ENCODE measurements at places on chromosomes 1 and 21.

DNA sequence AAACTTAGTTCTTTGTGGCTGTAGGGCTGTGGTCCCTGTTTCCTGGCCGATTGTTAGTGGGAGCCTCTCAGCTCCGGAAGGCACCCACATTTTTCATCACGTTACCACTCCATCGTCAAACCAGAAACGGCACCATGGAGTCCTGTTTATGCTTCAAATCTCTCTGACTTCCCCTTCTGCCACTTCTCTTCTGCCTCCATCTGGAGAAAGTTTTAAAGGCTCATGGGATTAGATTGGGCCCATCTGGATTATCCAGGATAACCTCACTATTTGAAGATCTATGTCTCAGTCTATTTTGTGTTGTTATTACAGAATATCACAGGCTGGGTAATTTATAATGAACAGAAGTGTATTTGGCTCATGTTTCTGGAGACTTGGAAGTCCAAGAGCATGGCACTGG is 19.3 kb upstream of the IL22RA1 start:
- no peak for DNase-seq

DNA sequence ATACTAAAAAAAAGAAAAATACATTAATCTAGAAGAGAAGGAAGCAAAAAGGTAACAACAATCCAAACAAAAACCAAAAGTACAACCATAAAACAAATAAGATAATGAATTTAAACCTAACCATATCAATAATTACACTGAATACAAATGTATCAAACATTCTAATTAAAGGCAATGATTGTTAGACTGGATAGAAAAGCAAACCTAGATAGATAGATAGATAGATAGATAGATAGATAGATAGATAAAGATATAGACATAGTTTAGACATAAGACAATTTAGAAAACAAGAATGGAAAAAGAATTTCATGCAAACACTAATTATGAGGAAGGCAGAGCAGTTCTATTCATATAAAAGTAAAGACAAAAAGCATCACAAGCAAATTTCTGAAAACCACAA is 24.9 kb downstream of the DENND1B start:
- DNase-seq, result no peak

DNA sequence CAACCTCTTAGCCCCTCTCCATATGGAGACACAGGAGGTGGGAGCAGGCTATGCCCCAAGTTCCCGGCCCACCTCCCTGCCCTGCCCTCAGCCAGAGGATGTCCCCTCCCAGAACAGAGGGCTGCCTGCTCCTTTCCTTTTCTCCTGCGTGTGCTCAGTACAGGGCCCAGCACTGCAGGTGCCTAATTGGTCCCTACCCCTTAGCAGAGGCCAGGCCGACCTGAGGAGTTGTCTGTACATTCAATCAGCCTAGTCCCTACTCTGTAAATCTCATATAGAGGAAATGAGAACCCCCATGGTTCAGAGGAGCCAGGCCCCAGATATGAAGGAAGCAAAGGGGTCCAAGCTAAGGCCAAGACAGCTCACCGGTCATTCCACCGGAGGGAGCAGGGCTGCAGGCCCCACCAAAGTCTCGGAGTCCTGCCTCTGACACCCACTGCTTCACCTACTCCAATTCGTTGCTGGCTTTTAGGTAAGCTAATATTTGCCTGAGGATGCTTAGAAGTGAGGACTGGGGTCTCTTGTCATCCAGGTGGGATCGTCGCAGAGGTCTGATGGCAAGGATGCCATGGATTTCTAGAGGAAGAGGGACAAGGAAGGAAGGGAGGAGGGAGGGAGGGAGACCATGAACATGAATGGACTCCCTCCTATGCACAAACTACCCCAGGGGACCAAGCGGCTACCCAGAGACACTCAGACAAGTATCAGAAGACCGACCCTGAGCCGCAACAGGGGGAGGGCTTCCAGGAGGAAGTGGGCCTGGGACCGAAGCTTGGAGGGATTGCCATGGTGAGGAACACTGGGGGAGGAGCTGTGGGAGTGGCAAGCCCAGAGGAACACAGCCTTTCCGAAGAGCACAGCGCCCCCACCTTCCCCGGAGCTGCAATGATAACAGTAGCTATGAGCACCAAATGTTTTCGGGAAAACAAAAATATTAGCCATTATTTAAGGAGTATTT is 30.4 kb upstream of the FOXO6 start:
- DNase-seq, result no peak

GRCh38 chr21:32496568-32496967 is 84.1 kb downstream of the EVA1C start:
- no peak for DNase-seq

DNA sequence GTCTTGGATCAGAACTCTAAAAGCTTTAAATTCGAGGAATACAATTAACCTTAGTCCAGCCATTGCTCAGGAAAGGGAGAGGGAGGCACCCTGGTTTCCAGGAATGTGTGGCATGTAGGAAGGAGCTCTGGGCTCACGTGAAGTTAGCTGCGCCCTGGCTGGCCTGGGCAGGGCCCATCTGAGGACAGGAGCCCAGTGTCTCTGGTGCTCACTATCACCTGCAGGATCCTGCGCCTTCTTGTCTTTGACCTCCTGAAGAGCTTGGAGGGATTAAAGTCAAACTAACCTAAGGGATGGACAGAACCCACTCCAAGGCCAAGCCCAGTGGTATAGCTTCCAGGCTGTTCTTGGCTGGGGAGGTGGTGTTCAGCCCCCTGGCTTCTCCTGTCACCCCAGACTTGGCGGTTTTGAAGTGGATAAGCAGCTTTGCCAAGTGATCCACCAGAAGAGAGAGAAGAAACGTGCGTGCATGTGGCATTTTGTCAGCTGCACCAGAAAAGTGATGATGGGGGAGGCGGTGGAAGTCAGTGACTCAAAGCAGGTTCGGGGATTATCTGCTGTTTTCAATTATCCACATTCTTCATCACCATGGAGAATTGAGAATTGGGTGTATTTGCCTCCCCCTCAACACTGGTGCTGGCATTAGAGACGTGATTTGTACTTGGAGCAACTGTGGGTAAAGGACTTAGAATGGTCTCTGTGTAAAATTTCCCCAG is 11.9 kb upstream of the KCNN3 start:
- DNase-seq, result no peak

DNA sequence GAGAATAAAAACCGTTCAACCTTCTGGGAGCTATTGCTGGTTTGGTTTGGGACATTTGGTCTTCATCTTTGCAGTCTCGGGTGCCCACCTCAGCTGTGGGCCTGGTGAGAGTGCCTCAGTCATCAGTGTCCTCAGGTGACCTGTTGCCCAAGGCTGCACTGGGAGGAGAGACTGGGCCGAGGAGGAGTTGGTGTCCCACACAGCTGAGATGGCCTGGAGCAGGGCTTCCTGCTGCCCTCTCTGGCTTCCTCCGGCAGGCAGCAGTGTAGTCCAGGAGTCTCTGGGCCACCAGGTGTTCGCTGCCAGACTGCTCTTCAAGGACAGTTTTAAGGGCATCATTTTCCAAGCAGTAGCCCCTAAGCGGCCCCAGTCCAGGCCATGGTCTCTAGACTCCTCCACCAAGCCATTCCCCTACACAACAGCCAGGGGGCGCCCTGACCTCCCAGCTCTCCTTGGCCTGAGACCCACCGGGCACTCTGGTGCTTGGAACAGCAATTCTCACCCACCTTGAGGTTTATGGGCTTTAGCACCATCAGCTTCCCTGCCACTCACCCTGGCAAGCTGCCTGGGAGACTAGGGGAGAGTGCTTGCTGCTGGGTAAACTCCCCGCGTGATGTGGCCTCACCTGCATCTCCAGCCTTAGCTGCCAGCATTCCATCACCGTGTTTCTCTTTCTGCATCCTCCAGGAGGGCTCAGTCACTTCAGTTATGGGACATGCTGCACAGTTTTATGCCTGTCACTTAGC is 9.1 kb upstream of the SYTL1 start:
- DNase-seq, result peak; percentile 26

DNA sequence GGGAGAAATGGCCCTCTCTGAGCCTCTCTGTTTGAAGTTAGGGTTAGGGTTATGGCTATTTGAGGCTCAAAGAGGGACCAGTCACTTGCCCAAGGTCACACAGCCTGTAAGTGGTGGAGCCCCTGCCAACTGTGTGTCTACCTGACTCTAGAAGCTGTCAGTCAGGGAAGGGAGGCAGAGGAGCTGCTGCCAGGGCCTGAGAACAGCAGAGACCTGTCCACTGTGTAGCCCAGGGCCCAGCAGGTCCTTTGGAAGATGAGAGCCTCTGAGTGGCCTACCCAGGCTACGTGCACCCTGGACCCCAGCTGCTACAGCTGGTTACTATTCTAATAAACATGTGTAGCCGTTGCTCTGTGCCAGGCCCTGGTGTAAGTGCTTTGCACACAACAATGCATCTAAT is 15.1 kb upstream of the EDN2 start:
- no peak for DNase-seq

DNA sequence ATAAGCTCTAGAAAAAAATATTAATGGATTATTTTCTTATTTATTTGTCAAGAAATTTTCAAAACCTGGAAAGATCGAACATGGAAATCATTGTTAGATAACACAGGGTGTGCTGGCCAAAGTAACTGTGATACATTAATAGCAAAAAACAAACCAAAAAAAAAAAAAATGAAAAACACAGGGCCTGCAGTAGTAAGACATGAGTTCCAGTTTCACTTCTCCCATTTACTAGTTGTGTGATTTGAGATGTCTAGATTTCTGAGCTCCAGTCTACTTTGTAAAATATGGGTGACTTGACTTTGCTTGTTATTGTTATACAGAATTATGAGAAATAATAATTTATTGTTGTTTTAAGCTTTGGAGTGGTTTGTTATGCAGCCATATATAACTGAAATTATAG is 13.6 kb downstream of the FAM177B start:
- no peak for DNase-seq

- DNase-seq, result no peak
These were observed 232.5 kb downstream of the NCAM2 start for GRCh38 chr21:21230672-21231071.

DNA sequence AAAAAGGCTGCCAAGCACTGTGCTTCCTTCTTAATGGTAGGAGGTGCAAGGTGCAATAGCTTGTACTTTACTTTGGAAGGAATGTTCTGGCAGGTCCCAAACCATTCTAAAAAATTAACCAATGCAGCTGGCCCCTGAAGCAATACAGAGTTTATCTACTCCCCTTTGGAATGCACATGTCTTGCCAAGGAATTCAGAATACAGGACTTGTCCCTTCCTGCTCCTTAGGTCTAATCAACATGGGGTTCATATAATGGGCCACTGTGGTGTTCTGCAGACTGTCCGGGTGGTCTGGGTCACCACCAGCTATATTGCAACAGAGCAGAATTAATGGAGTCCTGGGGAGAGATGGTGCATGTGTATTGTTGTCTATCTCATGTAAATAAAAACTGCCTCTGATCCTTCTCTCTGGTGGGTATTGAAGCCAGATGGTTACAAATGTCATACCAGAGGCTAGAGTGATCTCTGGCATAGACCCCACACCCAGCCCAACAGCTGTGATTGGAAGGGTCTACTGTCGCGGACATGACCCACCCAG is 112.8 kb downstream of the RIPK4 start:
- DNase-seq, result no peak

- DNase-seq, result no peak
These were observed 2.9 kb upstream of the FCMR start for GRCh38 chr1:206924592-206925105.

DNA sequence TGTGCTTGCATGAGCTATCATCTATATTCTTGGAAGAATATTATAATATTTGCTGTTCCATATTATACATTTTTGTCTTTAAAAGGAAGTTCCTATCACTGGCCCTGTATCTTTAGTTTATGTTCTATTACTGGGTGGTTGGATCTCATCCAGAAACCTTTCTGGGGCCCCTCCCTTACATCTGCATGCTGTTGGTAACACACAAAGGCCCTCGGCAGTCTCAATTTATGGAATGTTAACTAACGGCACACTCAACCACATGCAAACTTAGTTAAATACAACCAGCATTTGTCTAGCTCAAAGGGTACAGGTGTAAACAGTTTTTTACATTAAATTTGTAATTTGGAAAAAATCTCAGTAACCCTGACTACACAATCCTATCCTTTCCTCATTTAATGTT is 9.7 kb upstream of the HYI start:
- no peak for DNase-seq
